Effector memory CD4-positive, alpha-beta T cell (primary cell): ENCODE measurements at places on chromosomes 5 and 9.

- no peak for DNase-seq
Measured at GRCh38 chr5:134245692-134246091, 19.8 kb upstream of the PPP2CA start.

GRCh38 chr5:156423597-156423996 is 96.6 kb downstream of the SGCD start:
- no peak for DNase-seq

DNA sequence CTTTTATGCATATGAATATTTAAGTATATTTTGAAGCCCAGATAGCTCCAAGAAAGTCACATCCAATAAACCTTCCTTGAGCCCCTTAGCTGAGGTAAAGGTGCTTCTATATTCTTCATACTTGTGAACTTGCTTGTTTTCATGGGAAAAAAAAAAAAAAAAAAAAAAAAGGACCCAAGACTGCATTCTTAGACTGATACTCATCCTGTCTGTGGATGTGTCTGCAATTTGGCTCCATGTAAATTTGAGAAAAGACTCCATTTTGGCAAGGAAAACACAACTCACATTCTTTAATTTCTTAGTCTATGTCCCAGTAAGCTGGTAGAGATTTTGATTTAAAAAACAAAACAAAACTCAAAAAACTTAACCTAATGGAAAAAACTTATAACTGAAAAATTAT is 238.3 kb downstream of the FBXL17 start:
- no peak for DNase-seq

DNA sequence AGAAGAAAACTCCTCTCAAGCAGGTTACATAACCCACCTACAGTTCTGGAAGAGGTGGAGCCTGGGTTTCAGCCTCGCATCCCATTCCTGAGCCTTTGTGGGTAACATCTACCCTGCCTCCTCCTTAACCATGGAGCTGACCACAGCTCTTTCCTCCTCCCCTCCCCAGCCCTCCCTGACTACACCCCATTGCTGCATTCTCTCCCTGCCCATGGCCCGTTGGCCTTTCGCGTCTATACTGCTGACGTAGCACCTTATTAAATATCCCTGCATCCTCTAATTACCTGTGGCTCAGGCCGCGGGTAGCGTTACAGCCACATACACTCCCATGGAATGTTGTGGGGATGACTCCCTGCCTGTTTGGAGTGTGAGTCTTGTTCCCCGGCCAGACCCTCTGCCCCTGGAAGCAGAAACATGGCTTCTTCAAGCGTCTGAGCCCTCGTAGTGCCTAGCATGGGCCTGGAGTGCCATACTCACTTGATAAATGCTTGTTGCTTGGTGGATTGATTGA is 72.8 kb downstream of the WWC1 start:
- no peak for DNase-seq

DNA sequence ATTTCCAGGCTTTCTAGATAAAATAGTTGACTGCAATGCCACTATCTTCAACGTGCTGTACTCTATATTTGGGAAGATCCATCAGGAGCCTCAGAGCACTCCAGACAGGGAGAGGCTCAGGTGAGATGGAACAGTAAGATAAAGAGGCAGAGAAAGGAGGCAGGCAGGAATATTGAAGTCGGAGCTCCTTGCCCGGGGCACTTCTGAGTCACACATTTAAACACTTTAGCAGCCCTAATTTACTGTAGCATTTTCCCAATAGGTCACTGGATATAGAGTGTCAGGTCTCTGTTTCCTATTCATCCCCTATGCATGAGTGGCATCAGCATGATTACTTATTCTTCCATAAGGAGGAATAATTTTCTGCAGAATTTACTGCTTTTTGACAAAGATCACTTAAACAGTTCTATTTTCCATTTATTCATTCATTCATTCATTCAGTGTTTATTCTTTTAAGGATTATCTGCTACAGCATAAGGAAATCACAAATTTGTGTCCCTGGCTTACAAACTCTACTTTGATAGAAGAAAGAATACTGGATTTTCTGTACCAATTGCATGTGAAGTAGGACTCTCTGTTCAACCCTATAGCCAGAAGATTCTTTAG is 170.7 kb downstream of the MAPKAP1 start:
- no peak for DNase-seq

- DNase-seq: no peak
Measured at GRCh38 chr5:143659599-143660238, 152.2 kb upstream of the HMHB1 start.

DNA sequence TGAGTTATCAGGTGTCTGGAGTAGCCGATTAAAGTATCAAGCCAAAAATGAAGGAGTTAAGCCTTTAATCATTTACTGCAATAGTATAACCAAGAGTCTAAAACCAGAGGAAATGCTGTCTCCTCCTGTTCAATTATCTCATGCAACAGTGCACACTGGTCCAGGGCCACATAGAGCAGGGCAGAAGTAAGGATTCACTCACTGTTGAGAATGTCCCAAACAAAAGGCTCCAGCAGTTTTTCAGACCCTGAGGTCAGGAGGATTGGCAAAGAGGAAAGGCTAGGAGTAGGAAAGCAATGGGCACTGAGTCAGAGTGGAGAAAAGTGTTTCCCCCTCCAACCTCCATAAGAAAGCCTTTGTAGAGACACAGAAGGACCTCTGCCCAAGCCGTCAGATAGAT is 168.2 kb downstream of the RNF180 start:
- DNase-seq: no peak

DNA sequence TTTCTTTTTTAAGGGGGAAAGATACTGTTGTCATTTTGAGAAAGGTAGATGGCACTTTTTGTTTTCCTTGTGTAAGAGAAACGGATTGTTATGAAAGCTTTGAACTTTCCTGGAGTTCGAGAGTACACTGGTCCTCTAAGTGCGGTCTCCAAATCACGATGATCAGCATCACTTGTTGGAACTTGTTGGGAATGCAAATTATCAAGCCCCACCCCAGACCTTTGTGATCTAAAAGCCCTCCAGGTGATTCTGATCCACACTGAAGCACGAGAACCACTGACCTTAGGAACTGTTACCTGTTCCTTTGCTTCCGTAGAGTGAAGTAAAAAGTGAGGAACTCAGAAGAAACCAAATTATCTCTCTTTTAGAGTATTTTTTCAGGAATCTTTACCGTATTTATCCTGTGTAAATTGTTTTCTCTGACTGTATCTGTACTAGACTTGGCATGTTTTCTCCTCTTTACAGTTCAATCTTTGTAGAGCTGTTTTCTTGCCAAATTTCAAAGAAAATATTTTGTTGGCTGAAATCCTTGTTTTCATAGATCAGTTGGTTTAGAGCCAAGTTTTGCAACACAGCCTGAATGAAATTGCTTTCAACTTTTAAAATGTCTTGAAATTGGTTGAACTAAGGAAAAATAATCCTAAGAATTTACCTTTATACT is 4.0 kb downstream of the MAT2B start:
- DNase-seq: no peak

- no peak for DNase-seq
Measured at GRCh38 chr5:143228597-143229293, 174.7 kb downstream of the NR3C1 start.

- no peak for DNase-seq
Measured at GRCh38 chr5:136130581-136130980, 2.1 kb upstream of the SMAD5 start.

GRCh38 chr9:106110483-106110882 is 416.1 kb downstream of the TMEM38B start:
- no peak for DNase-seq

GRCh38 chr5:67063791-67064190 is 132.8 kb downstream of the CD180 start:
- no peak for DNase-seq

- DNase-seq: no peak
Measured at GRCh38 chr5:6424700-6425099, 24.0 kb upstream of the UBE2QL1 start.

DNA sequence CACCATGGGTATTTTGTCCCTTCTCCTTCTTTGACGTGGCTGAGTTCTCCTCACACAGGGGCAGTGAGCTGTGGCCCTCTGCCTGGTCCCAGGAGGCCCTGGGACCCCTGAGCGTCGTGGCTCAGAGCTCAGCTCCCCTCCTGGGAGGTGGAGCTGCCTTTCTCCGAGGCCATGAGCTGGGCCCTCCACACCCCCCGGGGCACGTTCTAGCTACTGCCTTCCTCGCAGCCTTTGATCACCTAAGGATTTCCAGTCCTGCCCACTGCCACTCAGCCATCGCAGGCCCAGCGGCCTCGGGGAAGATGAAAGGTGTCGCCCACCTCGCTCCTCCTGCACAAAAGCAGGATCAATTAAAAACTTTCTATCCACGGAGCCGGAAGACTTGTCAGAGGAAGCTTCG is 94.8 kb upstream of the RAPGEF1 start:
- no peak for DNase-seq

- no peak for DNase-seq
Measured at GRCh38 chr5:78927657-78928282, 57.3 kb downstream of the ARSB start.

DNA sequence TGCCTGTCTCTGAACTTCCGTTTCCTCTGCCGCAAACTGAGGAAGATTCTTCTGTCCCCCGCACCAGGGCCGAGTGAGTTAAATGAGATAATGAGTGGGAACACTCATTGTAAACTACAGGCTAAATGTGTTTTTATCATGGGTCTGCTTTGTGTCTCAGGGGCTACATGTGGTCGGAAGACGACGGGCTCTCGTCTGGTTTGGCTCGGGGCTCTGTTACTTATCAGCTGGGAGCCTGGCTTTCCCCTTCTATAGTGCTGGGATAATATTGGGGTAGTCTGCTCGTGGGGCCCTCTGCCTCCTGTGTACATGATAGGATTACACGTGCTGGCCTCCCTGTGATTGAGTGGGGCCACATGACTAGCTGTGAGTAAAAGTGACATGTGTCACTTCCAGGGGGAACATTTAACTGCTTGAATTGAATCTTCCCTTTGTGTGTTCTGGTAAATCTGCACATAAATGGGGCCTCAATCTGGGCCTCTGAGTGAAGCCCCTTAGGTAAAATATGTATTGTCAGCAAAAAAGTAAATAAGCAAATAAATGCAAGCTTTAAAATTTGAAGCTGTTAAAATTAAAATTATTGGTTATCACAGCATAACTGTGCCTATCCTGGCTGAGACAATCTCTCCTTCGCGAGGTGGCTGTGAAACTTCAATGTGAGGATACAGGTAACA is 86.9 kb upstream of the SH3PXD2B start:
- DNase-seq: no peak

DNA sequence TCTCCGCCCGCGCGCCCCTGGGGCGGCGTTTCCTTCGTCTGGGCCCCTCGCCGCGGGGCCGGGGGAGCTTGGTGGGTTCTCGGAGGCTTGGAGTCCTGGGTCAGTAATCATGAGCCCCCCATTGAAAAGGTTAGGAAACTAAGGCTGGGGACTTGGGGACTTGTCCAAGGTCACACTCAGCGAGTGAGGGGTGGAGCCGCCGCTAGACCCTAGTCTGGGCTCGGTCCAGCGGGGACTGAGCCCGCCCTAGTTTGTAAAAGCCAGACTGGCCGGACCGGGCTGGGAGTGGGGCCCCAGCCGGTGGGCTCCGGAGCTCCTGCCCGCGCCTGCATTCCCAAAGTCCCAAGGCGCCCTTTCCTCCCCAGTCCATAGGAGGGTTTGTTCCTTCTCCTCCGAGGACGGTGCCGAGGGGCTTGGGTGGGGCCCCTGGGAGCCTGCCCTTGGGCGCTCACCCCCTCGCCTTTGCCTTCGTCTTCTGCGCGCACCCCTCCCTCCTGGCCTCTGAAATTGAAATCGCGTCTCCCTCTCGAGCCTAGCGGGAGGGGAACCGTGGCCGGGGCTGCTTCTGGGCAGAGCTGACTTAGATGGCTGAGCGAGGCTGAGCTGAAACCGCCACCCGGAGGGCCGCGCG is 995 bp downstream of the OLFM1 start:
- no peak for DNase-seq

DNA sequence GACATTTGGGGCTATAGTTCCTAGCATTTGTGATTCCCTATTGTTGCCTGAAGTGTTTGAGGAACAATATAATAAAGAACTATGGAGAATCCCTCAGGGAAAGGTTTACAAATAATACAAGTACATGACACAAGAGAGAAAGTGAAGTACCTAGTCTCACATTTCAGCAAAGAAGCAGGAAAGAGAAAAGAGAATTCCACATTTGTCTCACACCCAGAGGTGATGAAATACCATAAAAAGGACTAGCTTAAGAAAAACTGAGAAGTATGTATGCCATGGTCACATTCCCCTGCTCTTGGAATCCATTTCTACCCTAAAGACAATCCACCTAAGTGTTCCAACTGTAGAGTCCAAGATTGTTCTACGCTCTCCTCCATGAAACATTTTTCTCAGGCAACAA is 79.0 kb upstream of the TARS1 start:
- DNase-seq: no peak

- no peak for DNase-seq
Measured at GRCh38 chr9:111832449-111832848, 37.7 kb upstream of the SHOC1 start.

GRCh38 chr9:97596906-97597305 is 36.3 kb downstream of the TSTD2 start:
- no peak for DNase-seq

DNA sequence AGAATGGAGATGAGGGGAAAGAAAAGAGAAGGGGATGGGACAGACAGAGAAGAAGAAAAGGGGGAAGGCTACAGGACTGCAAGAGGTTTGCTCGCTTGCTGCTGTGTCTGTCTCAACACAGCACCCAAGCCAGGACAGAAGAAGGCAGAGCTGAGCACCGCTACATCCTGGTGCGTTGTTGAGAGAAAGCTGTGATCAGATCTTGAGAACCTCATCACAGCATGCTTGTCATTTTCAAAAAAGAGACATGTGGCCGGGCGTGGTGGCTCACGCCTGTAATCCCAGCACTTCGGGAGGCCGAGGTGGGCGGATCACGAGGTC is 110.9 kb downstream of the NXNL2 start:
- DNase-seq: no peak

GRCh38 chr5:105956456-105957196 is 1714.1 kb downstream of the EFNA5 start:
- no peak for DNase-seq

DNA sequence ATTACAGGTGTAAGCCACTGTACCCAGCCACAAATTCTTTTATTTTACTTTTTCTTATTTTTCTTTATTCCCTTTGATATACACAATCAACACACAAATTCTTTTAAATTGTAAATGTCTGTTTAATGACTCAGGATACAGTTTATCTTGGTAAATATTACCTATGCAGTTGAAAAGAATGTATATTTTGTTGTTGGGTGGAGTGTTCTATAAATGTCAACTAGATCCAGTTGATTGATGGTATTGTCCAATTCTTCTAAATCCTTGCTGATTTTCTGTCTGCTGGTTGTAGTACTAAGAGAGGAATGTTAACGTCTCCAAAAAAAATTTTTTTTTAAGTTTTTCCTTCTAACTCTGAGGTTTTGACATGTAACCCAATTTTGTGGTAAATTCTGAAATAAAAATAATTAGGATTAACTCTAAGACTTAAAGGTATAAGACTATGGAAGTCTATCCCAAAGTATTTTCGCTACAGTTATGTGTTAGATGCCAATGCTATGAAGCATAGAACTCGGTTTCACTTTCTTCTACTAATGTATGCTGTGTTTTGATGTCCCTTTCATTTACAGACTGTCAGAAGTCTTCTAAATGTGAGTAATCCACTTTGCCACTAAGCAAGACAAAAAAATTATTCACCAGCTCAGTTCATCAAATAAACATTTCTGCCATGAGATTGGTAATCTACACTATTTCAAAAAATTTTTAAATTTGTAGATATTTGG is 720.2 kb upstream of the C9orf72 start:
- DNase-seq: no peak

GRCh38 chr5:110817459-110817858 is 78.7 kb downstream of the SLC25A46 start:
- no peak for DNase-seq

- no peak for DNase-seq
Measured at GRCh38 chr9:94160594-94161501, 76.6 kb downstream of the PTPDC1 start.

GRCh38 chr9:91642771-91643170 is 219.1 kb upstream of the NFIL3 start:
- no peak for DNase-seq
